ENCODE measurements at places on chromosomes 3 and 15.

DNA sequence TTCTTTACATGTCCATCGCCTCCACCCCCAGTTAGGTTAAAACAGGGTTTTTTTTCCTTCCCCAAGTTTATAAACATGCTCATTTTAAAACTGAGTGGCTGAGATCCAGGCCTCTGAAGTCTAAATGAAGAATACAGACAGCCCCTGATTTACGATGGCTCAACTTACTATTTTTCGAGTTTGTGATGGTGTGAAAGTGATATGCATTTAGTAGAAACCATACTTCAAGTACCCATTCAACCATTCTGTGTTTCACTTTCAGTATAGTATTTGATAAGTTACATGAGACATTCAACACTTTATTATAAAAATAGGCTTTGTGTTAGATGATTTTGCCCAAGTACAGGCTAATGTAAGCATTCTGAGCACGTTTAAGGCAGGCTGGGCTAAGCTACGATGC is 30.5 kb upstream of the GNB5 start:
- no peak for DNase-seq

DNA sequence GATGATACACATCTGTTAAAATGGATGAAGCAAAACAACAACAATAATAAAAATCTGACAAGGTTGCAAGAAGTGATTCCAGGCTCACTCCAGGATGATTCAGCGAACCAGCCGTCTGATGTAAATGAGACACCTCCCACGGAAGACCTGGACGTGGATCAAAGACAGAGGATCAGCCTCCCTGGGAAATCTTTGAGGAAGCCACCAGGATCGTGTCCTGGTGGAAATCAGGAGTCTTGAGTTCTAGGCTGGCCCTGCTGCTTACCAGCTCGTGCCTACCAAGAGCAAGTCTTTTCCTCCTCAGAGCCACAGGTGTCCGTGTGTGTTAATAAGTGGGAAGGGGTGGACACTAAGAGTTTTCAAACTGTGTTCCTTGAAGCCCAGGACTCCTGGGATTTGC is 15.3 kb upstream of the ADCY5 start:
- DNase-seq: no peak

DNA sequence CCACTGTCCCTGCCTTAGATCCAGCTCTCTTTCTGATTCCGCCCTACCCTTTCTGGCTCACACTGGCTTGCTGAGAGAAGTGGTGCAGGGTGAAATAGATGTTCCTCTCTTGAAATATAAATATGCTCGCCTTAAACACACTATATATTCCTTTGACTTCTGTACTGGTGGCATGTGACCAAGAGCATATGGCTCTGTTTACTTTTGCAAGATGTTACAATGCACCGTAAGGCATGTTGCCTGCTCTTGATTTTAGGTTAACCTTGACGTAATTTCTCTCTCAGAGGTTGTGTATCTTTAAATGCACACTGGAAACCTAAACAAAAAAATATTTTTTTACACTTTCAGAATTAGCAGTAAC is 749 bp downstream of the RSRC1 start:
- no peak for DNase-seq

GRCh38 chr3:195850857-195851543 is 39.3 kb upstream of the MUC4 start:
- peak; percentile 46 for DNase-seq

DNA sequence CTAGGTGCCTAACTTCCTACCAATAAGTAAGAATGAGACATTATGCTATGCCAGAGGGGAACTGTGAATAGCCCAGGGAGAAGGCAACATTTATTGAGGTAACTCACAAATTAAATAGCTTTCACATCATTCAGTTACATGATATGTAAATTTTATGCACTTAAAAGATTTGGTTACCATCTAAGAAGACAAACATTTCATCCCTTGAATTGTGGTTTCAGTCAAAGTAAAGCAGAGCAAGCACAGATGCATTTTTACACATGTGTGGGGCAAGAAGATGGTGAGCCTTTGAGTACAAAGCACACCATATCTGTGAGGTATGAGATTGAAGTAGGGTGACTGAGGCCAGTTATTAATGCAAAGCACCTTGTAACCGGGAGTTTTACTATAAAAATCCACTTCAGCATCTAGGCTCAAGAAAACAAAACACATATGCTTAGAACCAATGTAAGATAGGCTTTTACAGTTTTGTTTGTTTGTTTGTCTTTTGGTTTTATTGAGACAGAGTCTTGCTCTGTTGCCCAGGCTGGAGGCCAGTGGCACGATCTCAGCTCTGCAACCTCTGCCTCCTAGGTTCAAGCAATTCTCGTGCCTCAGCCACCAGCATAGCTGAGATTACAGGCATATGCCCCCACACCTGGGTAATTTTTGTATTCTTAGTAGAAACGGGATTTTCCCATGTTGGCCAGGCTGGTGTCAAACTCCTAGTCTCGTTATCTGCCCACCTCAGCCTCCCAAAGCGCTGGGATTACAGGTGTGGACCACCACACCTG is 3.5 kb downstream of the PLSCR2 start:
- DNase-seq: no peak

- DNase-seq: no peak
These were observed 412.4 kb upstream of the CBLB start for GRCh38 chr3:106281221-106281620.

All from GM04503 (cell line).